Right renal cortex interstitium (tissue), 3 donors: ENCODE measurements at places on chromosomes 5 and 9. TPM values are rescaled to one million over a fixed set of nuclear protein-coding genes. Genes with fewer than 3 reads are reported as not detected.

The CBY3 gene
- polyA plus RNA-seq = 0.65 TPM

The FGF18 gene
- polyA plus RNA-seq = 0.24 TPM

The SOHLH1 gene
- not detected for polyA plus RNA-seq

The FOXI1 gene
- 7.8 TPM for polyA plus RNA-seq

The QRFP gene
- 0.50 TPM for polyA plus RNA-seq

The SHLD3 gene
- 5.3 TPM for polyA plus RNA-seq

The TMC1 gene
- polyA plus RNA-seq = 0.94 TPM

The FBP1 gene
- polyA plus RNA-seq = 54.4 TPM

The MYMK gene
- not detected for polyA plus RNA-seq

The NR5A1 gene
- not detected for polyA plus RNA-seq

The PCBD2 gene
- 10.8 TPM for polyA plus RNA-seq

DNA sequence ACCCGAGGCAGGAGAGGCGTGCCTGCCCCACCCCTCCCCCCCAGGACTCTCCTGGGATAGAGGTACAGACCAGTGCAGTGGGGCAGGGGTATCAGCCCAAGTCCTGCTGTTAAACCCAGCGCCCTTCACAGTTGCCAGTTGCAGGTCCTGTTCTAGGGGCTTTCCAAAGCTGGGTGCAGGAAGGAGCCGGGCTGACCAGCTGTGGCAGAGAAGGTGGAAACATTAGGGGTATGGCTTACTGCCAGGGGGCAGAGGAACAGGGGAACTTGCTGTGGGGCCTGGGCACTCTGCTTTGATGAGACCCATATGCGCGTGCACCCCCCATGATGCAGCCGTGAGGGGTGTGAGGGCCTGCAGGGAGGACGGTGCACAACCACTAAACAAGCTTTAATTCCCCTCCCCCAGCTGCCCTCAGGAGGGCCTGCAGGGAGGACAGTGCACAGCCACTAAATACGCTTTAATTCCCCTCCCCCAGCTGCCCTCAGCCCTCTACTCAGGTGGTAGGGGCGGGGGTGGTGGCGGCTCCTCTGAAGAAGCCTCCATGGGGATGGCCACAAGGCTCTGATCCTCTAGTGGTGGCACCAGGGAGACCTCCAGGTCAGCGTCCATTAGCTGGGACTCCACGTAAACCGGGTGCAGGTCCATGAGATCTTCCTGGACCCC, 766 bp upstream of the LRRC26 start:
- no peak for DNase-seq

DNA sequence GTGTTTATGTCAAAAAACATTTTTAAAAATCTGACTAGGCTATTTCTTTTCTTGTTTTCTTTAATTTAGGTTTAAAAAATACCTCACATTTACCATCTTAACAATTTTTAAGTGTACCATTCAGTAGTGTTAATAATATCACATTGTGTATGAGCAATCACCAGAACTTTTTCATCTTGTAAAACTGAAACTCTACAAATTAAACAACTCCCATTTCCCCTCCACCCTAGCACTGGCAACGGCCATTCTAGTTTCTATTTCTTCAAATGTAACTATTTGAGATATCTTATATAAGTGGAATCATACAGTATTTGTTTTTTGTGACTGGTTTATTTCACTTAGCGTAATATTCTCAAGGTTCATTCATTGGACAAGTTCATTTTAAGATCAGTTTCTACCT, 27.7 kb downstream of the PLCXD3 start:
- DNase-seq = no peak

GRCh38 chr5:135318037-135318436, 81.0 kb downstream of the MACROH2A1 start:
- DNase-seq = no peak

DNA sequence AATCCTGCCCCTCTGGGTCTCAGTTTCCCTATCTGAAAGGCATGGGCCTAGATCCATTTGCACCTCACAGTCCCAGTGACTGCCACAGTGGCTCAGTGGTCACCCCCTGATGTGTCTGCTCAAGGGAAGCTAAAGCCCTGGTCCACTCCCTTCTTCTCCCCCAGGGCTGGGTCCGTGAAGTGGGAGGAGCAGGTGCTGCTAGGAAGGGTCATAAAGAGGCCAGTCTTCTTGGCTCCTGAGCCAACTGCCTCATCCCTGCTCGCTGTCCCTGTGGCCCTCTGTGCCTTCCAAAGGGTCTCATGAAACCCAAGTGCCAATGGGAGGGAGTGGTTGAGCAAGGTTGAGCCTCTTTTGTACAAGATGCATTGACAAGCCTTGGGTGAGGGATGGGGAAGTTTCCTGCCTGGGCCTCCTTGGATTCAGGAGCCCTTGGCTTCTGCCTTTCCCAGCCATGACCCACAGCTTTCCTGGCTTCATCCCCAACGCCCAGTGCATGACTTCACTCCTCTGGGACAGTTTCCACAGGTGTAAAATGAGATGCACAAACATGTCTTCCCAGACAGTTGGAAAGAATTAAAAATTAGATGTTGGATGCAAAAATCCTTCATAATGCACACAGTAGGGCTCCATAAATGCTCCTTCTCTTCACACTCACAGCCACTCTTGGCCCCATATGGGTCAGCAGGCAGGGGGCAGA, 1.6 kb upstream of the SLC6A7 start:
- no peak for DNase-seq

DNA sequence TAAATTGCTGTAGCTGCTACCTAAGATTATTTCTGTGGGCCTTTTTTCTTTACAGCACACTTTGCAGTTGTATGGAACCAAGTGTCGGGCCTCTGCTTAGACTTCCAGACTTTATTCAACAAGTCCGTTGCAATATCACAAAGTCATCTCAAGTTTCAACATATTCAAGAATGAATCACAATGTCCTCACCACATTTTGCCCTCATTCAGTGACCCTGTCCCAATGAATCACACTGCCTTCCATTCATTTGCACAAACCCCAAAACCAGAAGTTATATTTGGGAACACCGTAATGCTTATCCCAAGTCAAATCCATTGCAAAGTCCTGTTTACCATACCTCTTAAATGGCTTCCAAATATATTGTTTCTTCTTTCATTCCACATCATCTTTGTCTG, 439.6 kb downstream of the CSNK1G3 start:
- DNase-seq = no peak

- DNase-seq = no peak
Measured at GRCh38 chr9:98254228-98255060, 1.0 kb downstream of the TBC1D2 start.

DNA sequence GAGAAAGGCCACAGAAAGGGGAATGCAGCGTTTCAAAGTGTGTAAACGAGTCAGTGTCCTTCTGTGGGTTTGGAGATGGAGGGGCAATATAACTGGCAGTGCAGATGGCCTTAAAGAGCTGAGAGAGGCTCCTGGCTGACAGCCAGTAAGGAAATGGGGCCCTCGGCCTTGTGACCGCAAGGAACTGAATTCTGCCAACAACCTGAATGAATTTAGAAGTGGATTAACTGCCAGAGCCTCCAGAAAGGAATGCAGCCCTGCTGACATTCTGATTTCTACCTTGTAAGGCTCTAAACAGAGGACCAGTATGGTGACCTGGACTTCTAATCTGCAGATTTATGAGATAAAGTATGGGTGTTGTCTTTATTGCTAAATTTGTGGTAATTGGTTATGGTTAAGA, 17.5 kb upstream of the NREP start:
- no peak for DNase-seq

DNA sequence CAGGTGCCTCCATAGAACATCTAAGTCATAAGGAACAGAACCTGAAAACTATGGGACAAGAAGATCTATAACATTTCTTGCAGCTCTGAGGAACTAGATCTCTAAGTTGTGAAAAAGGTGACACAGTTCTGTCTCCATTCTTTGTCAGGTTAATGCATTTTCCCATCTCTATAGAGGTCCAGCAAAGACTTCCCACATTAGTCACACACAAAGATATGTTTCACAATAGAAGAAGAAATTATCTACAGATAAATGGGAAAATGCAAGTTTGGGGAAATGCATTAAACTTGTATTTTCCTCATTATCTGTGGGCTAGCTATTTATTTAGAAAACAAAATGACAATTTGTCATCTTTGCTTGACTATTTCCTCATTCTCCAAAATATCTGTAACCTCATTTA, 458.6 kb upstream of the PAPPA start:
- DNase-seq = no peak

DNA sequence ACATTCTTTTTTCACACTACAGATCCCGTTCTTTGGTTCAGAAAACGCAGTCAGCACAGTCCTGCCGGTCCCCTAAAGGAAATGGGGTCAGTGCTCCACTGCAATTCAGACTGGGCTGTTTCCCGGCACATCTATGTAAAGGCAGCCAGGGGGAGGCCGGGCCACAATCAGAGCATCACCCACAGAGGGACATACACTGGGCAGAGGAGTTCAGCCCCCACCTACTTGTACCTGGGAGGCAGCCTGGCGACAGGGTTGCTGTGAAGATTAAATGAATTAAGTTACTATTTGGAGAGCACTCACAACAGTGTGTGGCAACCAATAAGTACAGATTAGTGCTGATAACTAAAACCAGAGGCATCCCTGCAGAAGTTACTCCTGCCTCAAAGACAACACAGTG, 4.5 kb downstream of the PTPN3 start:
- DNase-seq = no peak

DNA sequence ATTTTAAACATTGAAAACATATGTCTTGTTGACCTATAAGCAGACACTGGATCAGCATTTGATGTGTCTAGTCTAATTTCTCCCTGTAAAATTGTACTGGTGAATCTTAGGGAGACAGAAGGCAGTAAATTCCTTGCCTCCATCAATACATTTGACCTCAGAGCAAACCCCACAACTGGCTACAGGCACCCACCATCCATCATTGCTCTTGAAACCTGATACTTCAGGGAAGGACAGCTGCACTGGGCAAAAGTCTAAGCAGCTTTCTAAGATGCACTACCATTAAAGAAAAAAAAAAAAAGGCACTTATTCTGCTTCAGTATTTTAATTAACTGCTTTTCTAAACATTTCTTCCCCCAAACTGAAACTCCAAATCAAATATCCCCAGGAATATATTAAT, 1051.3 kb upstream of the DMAC1 start:
- no peak for DNase-seq

- DNase-seq = no peak
Measured at GRCh38 chr9:136854113-136854841, 2.1 kb downstream of the MAMDC4 start.

DNA sequence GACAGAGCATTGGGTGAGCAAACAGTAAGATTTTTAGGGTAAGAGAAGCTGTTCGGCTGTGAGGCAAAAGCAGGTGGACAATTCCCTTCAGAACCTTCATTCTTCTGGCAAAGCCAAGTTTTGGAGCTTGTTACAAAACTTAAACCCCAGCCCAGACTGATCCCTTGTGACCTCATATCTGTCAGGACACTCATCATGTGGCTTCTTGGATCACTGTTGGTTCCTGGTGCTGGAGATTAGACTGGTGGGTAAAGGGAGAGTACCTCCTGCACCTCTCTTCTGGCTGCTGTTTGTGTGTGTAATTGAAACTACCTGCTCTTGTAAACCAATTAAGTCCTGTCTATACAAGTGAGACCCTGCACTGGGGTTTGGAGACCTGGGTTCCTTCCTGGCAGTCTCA, 21.0 kb downstream of the LARP1 start:
- no peak for DNase-seq

DNA sequence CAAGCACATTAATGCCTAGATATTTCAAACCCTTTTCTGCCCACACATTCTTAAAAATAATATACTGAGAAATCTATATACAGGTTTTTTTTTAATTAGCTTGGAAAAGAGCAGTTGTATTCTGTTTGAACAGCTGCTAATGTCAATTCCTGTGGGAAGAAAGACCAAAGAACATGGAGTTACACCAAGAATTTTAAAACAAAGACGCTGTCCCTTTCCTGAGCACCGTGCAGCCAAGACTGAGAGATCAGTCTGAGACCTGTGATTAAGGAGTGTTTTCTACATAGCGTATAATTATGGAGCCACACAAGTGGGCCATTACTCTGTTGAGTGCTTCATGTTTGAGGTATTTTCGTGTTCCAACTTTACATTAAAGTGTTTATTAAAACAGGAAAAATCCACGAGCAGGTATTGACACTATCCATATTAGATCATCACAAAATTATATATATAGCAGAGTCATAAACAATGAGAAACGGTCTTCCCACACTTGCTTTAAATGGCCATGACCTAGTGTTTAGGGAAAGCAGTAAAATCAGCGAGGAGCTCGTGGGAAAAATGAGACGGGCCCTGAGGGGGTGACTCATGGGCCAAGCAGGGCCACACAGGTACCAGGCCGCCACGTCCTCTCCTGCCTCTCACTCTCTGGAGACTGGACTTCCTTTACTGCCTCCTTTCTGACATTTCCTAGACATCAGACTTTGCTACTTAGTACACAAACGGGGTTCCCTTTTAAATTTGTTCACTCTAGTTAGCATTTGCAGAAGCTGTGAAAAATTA, 153.1 kb upstream of the OTULINL start:
- DNase-seq = no peak

DNA sequence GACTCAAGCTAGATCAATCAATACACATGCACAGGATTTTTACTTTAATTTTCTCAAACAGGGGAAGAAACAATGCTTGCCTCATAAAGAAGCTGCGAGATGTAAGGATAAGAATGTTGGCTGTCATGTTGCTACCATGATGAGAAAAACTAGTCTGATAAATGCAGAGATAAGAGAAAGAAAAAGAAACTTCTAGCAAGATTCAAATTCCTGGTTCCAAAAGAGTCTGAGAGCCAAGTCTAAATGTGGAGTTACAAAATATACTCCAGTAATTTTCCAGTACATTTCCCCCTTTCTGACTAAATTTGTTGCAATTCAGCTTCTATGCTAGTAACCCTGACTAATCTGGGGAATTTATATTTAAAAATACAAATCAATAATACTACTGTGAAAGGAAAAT, 10.4 kb upstream of the ANXA1 start:
- no peak for DNase-seq

DNA sequence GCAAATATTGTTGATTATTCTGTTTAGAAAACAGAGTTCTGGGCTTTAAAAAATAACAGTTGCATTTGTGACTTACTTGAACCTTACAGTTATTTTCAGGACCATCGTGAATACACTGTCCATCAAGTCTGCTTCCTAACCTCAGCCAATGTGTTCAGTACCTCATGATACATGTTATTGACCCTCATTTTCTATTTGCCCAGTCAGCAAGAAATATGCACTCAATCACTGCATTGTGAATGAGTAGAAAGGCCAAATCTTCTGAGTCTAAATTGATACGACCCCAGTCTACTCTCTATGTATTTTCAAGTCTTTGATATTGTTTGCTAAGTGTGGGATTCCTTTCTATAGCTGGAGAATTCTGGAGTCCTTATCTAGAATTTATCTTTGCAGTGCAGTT, 156.2 kb downstream of the RAB3C start:
- no peak for DNase-seq

GRCh38 chr5:57174890-57175510, 1.1 kb downstream of the GPBP1 start:
- no peak for DNase-seq

- no peak for DNase-seq
Measured at GRCh38 chr9:88041447-88041846, 67.1 kb upstream of the CDK20 start.
